Activated naive CD8-positive, alpha-beta T cell treated with anti-CD3 and anti-CD28 coated beads for 36 hours (primary cell): ENCODE measurements at places on chromosomes 6 and 20. TPM values are rescaled to one million over a fixed set of nuclear protein-coding genes. Genes with fewer than 3 reads are reported as not detected.

DNA sequence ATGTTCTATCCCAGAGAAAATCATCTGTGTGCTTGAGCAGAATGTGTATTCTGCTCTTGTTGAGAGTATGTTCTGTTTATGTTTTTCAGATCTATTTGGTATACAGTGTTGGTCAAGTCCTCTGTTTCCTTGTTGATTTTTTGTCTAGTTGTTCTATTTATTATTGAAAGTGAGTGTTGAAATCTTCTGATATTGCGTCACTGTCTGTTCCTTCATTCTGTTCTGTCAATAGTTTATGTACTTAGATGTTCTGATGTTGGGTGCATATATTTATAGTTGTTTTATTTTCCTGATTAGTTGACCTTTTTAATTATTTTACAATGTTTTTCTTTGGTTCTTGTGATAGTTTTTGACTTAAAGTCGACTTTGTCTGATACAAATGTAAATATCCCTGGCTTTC lies 458.7 kb upstream of the HSF2 start:
- no peak for DNase-seq

DNA sequence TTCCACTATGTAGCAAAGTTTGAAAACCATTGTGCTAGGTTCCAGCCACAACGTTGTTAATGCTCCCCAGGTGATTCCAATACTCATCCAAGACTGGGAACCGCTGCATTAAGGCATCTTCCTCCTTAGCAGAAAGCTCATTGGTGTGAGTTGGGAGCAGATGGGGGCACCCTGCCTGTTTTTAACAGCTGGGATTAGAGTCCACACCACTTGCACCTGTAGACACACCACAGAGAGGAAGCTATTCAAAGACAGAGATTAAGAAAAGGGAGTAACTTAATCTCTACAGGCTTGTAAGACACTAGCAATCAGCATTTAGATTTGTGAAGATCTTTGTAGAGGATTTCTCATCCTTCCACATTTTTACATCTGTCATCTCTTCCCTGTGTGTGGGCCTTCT lies 333.9 kb upstream of the SOX4 start:
- no peak for DNase-seq

DNA sequence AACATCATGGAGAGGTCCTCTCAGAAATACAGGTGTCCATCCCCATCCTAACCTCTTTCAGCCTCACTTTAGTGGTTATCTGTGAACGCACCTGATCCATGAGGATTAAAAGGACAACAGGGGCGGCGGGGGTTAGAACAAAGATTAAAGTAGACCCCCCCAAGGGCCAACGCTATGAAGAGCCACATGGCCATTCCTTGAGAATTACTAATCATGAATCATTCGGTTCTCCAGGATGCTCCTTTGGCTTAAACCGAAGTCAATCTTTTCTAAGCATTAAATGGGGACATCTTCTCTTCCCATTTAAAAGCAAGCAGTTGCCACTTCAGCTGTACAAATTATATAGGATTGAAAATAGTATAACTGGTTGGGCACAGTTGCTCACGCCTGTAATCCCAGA lies 212.4 kb downstream of the GMPR start:
- no peak for DNase-seq

- no peak for DNase-seq
These were observed 57.4 kb downstream of the TMC2 start for GRCh38 chr20:2593756-2594155.

- DNase-seq: no peak
These were observed 34.7 kb downstream of the MAN1A1 start for GRCh38 chr6:119314885-119315272.

- DNase-seq: no peak
These were observed 12.1 kb downstream of the TMX4 start for GRCh38 chr20:8007490-8007889.

- no peak for DNase-seq
These were observed 73.0 kb upstream of the TSHZ2 start for GRCh38 chr20:52899041-52899608.

GRCh38 chr20:22559711-22560318 lies 24.6 kb downstream of the FOXA2 start:
- DNase-seq: no peak

GRCh38 chr6:29499704-29500103 lies 11.9 kb upstream of the MAS1L start:
- no peak for DNase-seq

- no peak for DNase-seq
These were observed 20.3 kb downstream of the TBPL1 start for GRCh38 chr6:133973109-133973971.

DNA sequence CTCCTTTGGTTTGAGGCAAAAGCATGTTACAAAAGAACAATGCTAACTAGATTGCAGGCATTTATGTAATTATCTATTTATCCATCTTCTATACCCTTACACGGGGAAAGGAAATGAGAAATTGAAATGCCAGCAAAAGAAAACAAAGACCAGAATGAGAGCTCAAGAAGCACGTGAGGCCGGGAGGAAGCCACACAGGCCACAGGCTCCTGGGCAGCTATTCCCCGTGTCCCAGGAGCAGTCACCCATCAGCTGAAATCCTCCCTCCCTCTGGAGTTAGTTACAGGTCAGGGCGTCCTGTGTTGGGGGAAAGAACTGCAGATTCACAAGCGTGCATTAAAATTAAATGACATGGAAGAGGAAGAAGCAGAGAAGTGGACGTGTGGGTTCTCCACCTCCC lies 64.7 kb upstream of the RPS6KA2 start:
- no peak for DNase-seq

DNA sequence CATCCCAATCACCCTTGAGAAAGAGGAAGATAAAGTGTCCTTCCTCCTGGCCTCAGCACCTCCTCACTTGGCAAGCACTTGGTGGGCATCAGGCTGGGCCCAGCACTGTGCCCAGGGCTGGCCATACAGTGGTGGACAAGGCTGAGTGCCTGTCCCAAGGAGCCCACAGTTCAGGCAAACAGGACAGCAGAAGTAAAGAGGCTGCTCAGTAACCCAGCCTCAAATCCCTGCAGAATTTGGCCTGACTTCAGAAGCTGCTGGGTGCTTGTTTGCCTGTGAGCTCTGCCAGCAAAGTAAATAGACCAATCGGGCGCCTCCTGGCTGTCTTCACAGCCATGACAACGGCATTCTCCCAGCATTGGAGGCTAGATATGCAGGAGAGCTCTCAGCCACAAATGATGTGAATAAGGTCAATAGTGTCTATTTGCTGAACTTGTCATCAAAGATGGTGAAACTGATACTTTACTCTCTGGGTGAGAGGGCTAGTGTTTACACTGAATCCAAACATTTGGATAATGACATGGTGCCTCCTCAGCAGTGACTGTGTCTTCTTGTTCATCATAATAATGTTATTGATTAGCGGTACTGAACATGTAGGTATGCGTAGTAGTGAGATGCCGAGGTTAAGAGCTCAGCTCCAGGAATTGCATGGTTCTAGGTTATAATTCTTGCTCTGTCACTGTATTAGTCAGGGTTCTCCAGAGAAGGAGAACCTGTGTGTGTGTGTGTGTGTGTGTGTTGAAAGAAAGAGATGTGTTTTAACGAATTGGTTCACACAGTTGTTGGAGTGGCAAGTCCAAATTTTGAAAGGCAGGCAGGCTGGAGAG lies 36.9 kb upstream of the FANCE start:
- no peak for DNase-seq

DNA sequence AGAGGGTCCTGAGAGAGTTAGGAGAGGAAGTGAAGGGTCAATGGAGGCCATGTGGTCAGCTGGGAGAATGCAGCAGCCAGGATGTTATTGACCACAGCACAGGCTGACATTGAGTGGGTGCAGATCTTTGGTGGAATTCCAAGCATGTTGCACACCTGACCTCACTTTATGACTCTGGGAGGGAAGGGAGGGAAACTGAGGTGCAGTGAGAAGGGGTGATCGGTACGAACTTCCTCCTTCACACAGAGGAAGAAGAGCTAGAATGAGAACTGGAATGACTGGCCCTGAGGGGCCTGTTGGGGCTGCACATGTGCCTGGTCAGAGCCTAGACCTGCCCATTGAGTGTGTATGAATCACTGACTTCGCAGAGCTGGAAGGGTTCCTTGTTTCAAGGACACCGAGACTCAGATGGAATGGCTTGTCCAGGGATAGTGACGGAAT lies 9.8 kb downstream of the FAM83D start:
- no peak for DNase-seq

DNA sequence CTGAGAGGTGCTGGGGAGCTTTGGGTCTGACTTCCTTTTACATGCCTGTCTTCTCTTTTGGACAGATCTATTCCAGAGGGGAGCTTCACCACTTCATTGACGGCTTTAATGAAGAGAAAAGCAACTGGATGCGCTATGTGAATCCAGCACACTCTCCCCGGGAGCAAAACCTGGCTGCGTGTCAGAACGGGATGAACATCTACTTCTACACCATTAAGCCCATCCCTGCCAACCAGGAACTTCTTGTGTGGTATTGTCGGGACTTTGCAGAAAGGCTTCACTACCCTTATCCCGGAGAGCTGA lies 13.1 kb downstream of the PRDM1 start:
- DNase-seq: no peak

- no peak for DNase-seq
These were observed 79.4 kb upstream of the PRSS16 start for GRCh38 chr6:27168108-27168507.

- DNase-seq: no peak
These were observed 13.4 kb upstream of the GHRH start for GRCh38 chr20:37274851-37275524.

DNA sequence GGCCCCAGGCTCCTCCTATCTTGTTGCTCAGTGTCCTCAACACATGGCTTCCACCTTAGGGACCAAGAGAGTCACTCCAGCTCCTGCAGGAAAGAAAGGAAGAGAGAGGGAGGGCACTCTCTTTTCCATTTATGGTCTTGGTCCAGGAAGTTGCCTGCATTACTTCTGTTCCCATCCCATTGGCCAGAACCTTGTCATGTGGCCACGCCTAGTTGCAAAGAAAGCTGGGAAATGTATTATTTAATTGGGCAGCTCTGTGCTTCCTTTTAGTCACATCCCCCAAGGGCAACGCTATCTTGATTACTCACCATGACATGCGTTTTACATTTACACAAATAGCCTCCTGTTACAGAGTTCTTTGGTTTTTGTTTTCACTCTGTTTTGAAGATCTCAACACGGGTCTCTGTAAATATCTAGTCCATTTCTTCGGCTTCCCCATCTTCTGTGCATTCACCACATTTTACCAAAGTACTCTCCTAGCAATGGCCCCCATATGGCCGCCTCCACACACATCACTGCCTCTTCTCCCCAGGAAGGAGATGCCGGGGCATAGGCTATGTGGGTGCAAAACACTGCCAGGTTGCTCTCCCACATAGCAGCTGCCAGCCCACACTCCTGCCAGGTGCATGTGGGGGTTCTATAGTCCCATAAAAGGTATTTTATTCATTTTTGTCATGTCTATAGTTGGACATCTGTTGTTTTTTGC lies 35.7 kb upstream of the ZMYND8 start:
- DNase-seq: no peak

DNA sequence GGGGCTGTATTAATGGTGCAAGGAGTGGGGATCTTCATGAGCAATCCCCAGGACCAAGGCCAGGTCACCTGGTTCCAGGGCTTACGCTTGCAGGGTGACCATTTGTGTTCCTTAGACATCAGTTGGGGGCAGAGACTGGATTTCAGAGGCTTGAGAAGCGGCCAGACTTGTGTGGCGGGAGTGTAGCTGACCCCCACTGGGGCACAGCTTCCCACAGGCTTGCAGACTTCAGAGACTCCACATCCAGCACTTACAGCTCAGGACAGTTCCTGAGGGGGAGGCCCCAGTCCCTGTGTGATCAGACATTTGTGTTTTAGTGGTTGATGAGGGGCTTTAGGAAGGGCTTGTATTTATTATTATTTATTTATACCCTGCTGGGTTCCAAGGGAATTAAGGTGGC lies 15.3 kb downstream of the TJAP1 start:
- DNase-seq: no peak

The ADGRF5 gene
- not detected for total RNA-seq

The IER3 gene
- 295 TPM for total RNA-seq

The SLC26A8 gene
- total RNA-seq: 0.06 TPM

The TCF21 gene
- not detected for total RNA-seq

The PEX3 gene
- 31.3 TPM for total RNA-seq

The CFB gene
- 0.52 TPM for total RNA-seq

The ID4 gene
- total RNA-seq: not detected

The OR2H2 gene
- total RNA-seq: not detected

The REM1 gene
- not detected for total RNA-seq

The DEF6 gene
- 74.3 TPM for total RNA-seq

The DEFB124 gene
- total RNA-seq: not detected

The PRDM13 gene
- total RNA-seq: not detected
